ENCODE measurements at places on chromosomes 1 and 21.

- no peak for DNase-seq
Observed at GRCh38 chr1:172638885-172639831, 19.7 kb upstream of the FASLG start.

GRCh38 chr1:54859700-54860391 is 27.1 kb downstream of the DHCR24 start:
- DNase-seq: no peak

GRCh38 chr1:209810783-209811182 is 4.8 kb upstream of the IRF6 start:
- DNase-seq: no peak

DNA sequence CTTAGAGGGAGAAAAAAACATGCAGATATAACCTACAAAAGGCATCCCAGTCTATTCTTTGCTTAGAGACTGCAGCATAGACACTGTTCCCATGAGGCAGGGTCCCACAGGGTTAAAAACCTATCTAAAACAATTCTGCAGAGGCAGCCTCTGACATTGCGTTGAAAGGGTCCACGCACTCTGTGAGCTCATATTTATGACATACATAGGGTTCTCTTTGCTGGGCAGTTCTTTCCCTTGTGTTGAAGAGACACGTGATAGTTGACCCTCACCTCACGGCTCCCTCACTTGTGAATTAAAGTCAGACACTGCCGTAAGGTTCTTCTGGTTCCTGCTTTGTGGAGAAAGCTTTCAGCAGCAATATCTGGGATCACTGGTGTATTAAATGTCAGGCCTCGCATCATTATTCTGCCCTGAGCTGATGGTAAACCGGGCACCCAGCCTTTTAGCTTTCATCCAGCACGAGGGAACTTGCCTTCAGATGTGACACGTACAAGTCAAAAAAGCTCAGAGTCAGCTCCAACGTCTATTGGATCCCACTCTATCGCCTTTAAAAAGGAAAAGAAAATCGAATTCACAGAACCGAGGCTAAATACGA is 52.8 kb upstream of the HNRNPU start:
- DNase-seq: no peak

- DNase-seq: peak; percentile 25
Observed at GRCh38 chr21:42413500-42413899, 9.8 kb downstream of the UBASH3A start.

DNA sequence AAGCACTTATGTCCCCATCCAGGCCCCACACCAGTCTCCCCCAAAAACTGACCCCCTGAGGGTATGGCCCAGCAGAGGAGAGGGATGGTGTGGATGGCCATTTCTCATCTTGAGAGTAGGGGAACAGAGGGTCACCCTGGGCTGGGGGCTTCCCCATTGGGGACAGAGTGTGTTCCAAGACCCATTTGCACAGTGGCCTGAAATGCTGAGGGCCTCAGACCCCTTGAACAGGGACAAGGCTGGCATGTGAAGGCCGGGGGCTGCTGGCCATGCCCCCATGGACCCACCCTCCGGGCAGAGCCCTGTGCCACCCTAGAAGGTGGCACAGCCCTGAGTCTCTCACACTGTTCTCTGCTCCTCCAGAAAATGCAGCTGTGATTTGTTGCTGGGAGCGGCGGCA is 8.0 kb downstream of the CTRC start:
- DNase-seq: no peak

DNA sequence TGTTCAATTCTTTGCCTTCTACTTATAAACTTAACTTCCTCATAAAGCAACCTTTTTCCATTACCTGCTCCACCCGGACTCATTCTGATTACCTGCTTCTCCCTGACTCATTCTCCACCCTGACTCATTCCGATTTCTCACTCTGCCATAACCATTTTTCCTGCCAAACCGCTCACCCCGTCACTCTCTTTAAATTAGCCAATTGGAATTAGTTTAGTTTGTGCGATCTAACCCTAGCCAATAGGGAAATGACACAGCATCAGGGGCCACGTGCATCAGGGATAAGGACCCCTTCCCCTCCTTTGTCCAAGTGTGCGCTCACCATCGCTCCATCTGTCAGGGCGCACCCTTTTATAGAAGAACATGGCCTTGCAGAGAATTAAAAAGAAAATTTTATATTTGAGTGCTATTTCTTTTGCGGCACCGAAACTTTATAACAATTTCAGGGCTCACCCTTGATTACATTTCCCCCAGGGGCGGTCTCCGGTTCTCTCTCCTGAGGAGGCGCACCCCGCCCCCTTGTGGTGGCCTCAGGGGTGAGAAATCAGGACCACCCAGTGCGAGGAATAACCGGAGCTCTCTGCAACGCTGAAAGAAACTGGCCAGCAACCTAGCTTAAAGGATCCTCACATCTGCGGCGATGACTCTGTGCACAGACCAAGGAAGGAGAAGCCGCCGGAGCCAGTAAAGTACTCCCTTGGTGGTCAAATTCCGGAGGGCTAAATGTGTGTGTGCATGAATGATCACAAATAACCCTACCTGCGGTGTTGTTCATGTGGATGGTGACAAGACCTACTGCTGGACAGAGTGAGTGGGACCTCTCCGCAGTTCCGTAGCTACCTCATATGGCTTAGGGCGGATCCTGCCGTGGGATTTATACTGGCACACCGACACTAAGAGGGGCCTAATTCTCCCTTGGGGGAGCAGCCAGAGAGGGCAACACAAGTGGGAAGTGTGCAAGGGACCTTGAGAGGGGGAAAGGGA is 30.3 kb upstream of the CBR3 start:
- peak; percentile 91 for DNase-seq

DNA sequence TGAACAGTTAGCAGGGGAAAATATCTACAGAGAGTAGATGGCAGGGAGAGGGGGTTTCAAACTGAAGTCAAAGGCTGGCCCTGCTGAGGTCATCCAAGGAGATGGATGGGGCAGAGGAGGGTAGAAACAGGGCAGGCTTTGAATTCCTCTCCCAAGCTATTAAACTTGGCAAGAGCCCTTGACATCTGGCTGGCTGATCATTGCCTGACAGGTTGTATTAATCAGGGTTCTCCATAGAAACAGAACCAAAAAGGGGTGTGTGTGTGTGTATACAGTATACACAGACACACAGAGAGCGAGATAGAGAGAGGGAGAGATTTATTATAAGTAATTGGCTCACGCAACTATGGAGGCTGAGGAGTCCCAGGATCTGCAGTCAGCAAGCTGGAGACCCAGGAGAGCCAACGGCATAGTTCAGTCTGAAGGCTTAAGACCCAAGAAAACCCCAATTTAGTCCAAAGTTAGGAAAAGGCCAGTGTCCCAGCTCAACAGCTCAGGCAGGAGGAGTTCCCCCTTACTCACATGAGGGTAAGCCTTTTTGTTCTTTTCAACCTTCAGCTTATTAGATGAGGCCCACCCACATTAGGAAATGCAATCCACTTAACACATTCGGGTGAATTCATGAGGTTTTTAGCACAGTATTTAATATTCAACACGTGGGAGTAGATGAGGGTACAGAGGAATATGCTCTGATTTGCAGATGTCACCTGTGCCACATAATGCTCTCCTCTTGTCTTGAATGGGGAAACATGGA is 46.7 kb upstream of the HAO2 start:
- DNase-seq: no peak

- DNase-seq: peak; percentile 72
Observed at GRCh38 chr1:182120411-182121258, 59.1 kb upstream of the ZNF648 start.

DNA sequence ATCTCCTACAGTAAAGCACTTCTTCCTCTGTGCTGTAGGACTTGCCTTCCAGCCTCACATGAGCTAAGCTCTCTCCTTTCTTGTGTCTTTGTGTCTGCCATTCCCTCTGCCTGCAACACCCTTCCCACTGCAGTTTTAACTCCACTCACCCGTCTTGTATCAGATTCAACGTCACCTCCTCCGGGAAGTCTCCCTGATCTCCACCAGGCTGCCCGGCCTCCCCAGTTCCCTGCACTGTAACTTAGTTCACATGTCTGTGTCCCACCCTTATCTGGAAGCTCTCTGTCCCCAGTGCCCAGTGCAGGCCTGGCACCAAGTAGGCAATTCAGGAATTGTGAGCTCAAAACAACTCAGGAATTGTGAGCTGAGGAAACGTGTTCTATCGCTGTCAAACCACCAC is 96.4 kb downstream of the GLIS1 start:
- no peak for DNase-seq

GRCh38 chr1:71049951-71050598 is 2.5 kb upstream of the PTGER3 start:
- DNase-seq: no peak

DNA sequence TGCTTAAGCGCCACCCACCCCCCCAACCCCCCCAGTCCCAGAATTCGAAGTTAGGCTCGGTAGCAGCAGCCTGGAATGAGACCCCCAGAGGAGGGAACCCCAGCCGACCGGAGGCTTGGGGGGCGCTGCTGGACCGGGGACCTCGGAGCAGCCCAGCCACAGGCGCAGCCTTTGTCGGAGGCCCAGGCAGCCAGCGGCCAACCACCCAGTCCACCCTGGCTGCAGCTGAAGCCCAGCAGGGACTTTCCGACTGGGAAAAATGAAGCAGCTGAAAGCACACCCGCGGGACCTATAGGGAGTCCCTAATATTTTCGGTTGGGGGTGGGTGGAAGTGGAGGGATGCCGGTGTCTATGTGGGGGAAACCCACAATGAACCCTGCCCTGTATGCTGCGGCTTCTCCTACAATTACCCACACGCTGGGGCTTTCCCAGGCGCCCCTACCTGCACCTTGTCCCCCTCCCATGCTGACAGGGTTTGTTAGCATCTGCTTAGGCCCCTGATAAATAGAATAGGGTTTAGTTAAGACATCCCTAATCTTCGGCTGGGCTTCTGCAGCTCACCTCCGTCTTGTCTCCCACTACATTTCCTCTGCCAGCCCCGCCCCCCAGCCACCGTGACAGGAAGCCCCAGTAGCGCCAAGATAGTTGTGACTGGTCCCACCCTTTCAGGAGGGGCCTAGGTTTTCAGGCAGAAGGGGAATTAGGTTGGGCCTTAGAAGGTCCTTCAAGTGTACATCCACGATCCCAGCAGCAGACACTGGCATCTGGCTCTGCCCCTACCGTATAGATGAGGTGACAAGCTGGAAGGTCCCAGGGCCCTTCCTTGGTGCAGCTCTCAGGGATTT is 838 bp downstream of the CCDC28B start:
- peak; percentile 69 for DNase-seq

DNA sequence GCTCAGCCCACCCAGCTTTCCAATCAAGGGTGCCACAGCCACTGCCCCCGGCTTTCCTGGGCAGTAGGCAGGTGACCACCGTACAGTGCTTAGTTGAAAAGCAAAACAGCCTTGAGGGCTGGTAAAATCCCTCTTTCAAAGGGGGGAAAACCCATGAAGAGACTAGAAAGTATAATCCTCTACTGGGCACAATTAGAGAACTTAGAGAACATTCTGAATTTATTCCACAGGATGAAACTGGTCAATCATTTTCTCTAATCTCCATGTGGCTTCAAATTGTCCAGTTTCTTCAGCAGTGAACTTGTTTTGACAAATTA is 15.3 kb upstream of the LRRC47 start:
- DNase-seq: no peak

GRCh38 chr21:29805105-29805504 is 134.7 kb downstream of the GRIK1 start:
- DNase-seq: no peak

DNA sequence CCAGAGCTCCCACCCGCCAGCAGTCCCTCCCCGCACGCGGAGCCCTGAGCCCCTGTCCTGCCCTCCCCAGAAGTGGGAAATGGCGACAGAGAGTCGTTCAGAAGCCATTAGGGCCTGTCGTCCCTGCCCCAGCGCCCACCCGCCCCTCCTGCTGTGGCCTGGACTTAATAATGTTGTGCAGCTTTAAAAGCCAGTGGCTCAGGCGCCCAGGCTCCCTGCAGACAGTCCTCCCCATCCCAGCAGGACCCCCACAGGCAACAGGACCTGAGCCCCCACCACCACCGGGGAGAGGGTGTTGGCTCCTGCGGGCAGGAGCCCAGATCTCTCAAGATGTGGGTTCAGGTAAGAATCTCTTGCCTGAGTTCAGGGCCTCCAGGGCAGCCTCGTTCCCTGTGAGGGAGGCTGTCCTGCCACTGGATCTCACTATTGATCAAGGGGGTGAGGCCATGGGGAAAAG is 125.3 kb upstream of the RUNX3 start:
- DNase-seq: no peak

DNA sequence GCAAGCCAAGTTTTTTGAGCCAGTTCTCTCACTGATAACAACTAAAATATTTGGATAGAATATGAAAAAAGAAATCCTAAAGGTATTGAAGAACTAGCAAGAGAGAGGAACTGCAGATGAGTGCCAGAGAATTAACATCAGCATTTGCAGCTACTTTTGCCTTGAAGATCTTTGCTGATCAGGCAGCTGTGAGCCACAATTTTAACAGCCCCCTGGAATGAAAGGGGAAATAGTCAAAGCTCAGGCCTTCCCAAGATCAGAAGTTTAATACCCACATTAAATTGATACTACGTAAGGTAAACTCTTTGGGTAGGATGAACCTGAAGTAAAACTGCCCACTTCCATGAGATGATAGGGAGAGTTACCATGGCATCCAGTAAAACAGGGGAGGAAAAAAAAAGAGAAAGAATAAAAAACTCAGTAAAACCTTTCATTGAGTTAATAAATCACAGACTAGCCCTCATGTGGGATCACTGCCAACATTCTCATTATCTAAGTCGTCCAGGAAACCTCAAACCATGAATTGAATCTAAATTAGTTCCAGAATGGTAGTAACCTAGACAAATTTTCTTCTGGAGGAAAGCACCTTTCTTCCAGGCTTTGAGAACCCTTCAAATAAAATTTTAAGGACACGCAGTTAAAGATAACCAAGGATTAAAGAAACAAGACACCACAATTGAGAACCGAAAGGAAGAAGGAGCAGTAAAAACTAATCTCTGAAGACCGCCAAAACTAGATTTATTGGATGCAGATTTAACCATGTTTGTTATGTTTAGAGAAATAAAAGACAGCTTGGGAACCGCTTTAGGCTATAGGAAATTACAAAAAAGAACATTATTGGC is 28.3 kb downstream of the SCP2 start:
- DNase-seq: no peak

DNA sequence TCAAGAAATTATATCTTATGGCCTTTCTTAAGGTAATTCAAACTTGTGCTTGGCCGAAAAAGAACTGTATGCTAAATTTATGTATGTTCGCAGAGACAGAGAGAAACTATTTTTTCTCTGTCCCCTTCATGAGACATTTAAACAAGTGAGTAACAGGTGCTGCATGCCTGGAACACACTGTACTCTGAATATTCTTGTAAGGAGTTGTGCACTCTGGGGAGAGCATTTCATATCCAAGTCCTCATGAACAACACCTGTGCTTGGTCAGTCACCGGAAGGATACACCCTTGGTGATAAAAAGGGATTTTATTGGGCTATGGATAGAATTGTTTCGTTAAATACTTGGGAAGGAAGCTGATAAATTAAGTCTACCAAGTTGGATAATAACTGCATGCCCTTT is 220.8 kb upstream of the NRIP1 start:
- no peak for DNase-seq

- DNase-seq: no peak
Observed at GRCh38 chr1:232917053-232917452, 33.4 kb upstream of the NTPCR start.
